ENCODE measurements at places on chromosomes 12 and 14.

GRCh38 chr12:6334940-6335450 lies 6.9 kb downstream of the TNFRSF1A start:
- no peak for DNase-seq

- no peak for DNase-seq
Observed at GRCh38 chr12:52190860-52191729, 719 bp downstream of the KRT80 start.

DNA sequence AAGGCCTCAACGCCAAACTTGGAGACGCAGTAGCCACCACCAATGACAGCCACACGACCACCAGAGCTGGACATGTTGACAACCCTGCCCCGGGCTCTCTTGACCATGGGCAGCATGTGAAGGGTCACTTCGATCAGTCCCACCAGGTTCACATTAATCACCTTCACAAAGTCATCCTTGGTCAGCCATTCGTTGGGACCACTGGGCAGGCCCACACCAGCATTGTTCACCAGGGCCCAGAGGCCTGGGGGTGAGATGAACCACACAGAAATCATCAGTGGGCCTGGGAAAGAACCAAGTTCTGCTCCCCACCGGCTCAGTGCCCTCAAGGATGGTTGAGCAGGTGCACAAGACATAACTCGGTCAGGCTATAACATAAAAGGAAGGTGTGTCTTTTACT lies 4.0 kb downstream of the SDR9C7 start:
- DNase-seq: no peak

- no peak for DNase-seq
Observed at GRCh38 chr14:104305511-104306449, 167.4 kb downstream of the KIF26A start.
